M059J (cell line): ENCODE measurements at places on chromosomes 16 and 17.

DNA sequence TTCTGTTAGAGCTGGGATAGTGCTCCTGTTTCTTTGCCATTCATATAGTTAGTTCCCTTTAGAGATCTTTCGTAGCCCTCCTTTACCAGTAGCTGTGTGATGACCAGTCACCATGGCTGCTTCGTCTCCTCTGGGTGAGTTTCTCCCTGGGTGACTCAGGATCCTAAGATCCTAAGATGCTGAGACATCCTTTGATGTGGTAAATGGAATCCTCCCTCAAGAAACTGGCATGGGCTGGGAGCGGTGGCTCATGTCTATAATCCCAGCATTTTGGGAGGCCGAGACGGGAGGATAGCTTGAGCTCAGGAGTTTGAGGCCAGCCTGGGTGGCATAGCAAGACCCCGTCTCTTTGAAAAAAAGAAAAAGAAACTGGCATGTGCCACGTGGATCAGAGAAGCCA, 5.9 kb downstream of the PHAF1 start:
- DNase-seq: peak; percentile 98

GRCh38 chr16:5845046-5845445, 747.5 kb upstream of the EEF2KMT start:
- peak; percentile 58 for DNase-seq

GRCh38 chr16:12084436-12084835, 107.9 kb downstream of the SNX29 start:
- DNase-seq: no peak

DNA sequence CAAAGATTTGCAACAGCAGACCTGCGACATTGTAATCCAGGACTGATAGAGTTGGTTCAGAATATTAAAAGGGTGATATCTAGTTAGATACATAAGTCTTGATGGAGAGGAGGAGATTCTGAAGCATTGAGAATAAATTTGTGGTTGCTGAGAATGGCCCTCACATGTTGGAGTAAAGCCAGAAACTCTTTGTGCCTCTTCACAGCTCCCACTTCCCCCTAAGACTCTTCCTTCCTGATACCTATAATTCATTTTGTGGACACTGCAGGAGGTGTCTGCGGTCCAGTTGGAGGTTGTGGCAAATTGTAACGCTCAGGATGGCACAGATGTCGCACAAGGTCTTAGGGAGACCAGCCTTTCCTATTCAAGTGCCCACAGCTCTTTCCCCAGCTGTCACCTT, 17.5 kb downstream of the WWOX start:
- no peak for DNase-seq

- no peak for DNase-seq
Observed at GRCh38 chr17:36761203-36761950, 160.0 kb downstream of the MRM1 start.

GRCh38 chr17:78307887-78308638, 51.8 kb downstream of the SOCS3 start:
- peak; percentile 71 for DNase-seq
